ENCODE measurements at places on chromosomes 2 and 18.

GRCh38 chr2:176174382-176174823, 14.1 kb upstream of the HOXD1 start:
- DNase-seq = peak; percentile 93

DNA sequence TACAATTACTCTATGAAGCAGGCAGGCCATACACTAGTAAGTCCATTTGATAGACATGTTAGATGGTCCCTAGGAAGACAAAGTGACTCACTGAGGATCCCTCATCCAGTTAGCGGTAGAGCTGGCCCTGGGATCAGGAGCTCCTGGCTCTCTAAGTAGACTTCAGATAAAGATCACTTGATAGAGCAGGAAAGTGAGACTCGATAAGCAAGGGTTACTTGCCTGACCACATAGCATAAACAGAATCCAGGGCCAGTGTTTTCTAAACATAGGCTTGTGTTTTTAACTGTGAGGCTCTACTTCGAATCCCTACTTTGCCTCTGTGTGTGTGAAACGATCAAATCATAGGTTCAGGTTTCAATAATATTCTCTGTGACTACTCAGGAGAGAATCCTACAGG, 355.2 kb upstream of the TRIB2 start:
- DNase-seq = no peak

DNA sequence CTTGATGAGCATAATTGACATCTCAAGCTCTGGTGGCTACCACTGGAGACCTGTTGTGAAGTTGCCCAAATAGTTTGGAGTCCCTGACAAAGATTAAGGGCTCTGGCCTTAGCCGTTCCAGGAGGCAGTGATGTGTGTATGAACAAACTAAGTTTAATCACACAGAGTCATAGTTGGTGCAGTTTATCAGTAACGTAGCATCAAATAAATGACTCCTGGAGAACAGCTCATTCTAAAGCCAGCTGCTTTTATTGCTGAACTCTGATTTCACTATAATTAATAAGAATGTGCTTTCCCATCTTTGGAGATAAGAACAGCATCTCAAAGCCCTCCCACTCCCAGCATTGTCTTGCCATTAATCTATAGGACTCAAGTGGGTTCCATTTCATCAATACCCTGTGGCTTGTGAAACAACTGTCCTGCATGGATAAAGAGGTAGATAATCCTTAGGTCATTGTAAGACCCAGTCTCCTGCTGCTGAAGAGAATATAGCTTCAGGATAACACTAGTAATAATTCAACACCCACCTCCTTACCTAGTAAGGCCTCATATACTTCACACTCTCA, 211.4 kb upstream of the THUMPD2 start:
- DNase-seq = no peak

DNA sequence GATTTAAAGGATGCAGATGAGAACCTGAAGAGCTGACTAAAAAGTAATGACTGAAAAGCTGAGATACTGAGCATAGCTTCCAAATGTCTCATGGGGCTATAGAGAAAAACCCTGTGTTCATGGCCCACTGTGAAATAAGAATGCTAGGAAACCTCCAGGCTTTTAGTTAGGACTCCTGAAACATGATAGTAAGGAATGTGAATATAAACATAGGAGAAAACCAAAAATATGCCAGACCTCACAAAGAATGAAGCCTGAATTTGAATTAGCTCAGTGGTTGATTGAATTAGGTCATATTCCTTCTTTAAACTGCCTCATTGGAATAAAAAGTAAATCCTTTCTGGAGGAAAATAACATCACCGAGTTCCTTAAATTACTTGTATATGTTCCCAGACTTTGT, 194.5 kb upstream of the NXPH2 start:
- no peak for DNase-seq

GRCh38 chr2:148930046-148930775, 55.2 kb downstream of the KIF5C start:
- DNase-seq = peak; percentile 87

- no peak for DNase-seq
These were observed 832.3 kb upstream of the ID2 start for GRCh38 chr2:7849531-7849930.

GRCh38 chr18:59823596-59824195, 76.1 kb upstream of the PMAIP1 start:
- peak; percentile 51 for DNase-seq

DNA sequence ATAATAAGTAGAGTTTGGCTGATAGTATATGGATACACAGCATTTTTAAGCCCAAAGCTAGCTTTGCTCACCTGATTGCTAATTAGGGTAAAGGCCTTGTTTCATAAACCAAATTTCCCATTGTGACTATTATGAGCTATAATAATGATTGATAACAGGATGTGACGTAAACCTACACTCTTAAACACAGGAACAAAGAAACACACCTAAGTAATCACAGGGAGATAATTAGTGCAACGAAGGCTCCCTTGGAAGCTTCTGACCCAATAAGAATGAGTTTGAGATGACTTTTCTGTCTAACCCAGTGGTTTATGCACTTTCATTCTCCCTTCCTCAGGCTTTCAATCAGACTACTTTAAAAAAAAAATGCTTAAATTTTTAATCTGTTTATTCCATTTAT, 683.2 kb downstream of the SATB2 start:
- DNase-seq = no peak

DNA sequence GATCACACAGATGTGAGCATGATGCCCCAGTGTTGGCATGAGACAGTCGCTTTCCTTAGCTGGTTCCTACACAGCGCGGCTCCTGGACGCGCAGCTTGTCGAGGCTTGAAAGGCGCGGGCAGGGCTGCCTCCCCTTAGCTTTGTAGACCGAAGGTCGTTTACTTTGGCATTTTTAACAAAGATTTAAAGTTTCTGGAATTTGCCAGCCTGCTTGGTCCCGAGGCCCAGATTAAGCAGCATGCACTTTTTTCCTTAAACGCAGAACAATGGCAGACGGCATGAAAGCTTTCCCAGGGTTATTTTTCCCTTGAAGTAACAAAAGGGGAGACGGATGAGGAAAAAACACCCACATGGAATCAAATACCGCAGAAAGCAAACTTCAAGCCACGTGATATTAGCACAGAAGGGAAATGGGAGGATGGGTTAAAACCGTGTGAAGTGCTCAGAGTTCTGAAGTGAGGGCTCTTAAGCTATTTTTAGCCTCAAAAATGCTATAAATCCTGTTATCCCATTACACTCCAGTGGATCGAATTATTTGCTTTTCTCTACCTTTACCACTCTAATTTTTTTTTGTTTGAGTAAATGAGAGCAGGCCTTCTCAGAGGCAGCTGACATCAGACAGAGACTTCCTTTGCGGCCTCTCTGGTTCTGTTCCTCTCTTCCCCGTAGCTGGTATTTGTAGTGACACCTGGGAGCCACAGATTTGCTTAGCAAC, 55.7 kb downstream of the NPAS2 start:
- peak; percentile 3 for DNase-seq

- no peak for DNase-seq
These were observed 197.1 kb downstream of the ALK start for GRCh38 chr2:29724282-29724681.

GRCh38 chr2:236170590-236171165, 2.5 kb upstream of the GBX2 start:
- DNase-seq = no peak

- DNase-seq = no peak
These were observed 201.4 kb upstream of the SIX2 start for GRCh38 chr2:45210462-45211195.

- DNase-seq = no peak
These were observed 43.8 kb downstream of the LPIN1 start for GRCh38 chr2:11790228-11790627.

DNA sequence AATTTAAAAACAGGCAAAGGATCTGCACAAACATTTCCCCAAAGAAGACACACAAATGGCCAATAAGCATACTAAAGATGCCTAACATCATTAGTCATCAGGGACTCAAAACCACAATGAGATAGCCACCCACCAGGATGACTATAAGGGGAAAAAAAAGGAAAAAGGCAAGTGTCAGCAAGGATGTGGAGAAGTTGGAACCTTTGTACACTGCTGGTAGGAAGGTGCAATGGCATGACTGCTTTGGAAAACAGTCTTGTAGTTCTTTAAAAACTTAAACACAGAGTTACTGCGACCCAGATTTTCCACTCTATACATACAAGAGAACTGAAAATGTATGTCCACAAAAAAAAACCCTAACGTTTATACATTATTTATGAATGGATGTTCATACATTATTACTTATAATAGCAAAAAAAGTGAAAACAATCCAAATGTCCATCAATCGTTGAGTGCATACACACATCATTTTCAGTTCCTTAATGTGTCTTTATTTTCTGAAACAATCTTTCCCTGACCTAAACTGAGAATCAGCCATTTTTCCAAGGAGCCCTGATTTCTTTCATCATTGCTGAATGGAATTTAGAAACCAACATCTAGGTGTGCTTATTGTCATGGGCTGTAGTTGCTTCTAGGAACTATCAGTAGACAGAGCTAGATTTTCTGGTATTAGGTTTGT, 64.7 kb upstream of the TLK1 start:
- no peak for DNase-seq

- peak; percentile 18 for DNase-seq
These were observed 167.2 kb downstream of the FBXO15 start for GRCh38 chr18:73980289-73980979.

- DNase-seq = no peak
These were observed 22.2 kb downstream of the BUB1 start for GRCh38 chr2:110655701-110656100.

DNA sequence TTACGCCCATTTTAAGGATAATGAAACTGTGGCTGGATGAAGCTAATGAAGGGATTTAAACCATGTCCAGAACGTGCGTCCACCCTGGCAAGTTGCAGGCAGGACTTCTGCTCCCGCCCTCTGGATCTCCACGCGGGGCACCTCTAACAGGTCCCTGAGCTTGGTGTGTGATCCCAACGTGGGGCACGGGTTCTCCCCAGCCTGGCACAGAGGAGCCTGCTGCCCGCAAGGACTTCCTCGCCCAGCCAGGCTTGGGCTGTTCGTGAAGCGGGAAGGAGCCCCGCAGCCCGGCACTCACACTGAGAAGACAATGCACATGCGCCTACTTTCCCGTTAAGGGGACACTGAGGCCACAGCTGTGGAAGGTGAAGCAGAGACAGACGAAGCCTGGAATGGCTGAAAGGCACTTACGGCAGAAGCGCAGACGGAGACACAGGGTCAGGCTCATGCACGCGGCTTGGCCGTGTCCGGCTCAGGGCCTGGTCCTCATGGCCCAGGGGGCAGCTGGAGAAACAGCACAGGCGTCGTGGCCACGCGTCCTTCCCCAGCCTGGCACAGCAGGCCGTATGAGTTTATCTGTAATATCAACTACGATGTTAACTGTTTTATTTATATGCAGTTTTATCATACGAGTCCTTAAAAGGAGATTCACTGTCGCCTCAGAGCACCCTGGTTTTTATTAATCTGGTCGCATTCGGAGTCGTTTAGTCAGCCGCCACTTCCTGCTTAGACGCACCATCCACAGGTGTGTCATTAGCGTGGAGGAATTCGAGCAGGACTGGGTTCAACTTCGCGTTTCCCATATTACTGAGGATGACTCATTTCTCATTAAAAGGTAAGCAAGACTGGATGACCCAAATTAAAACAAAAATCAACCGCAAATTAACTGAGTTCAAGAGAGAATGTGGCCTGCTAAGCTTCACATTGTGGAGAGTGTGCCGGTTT, 835.9 kb downstream of the GALR1 start:
- no peak for DNase-seq

DNA sequence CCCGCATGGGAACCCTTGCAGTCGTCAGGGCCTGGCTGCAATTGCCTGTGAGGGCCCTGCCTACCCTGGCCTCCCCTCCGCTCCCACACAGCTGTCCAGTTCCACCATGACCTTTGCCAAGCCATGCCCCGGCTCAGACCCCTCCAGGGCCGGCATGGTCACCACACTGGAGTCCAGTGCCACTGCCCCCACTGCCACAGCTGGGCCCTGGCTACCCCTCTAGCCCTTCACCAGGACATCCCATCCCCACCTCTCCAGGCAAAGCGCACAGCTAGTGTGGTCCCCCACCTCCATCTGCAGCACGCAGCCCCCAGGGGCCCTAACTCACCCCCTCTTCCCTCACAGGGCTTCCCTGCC, 70.3 kb upstream of the SMAD7 start:
- no peak for DNase-seq

DNA sequence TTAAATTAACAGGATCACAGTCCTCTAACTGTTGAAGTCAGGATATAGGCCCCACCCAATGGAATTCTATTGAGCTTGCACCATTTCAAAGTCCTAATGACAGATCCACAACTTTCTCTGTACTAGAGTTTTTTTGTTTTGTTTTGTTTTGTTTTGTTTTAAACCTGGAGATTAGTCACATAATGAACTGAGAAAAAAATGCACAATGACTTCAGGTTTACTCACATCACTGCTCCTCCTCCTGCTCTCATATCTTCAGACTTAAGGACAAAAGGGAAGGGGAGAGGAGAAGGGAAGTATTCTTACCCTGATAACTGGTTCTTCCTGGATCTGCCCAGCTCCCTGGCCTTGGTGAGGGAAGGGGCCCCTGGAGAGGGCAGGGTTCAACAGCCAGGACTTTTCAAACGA, 208.2 kb upstream of the EPHA4 start:
- no peak for DNase-seq

GRCh38 chr2:119782308-119783027, 22.7 kb downstream of the PTPN4 start:
- no peak for DNase-seq

GRCh38 chr18:3454365-3455089, 4.6 kb downstream of the TGIF1 start:
- DNase-seq = peak; percentile 36

DNA sequence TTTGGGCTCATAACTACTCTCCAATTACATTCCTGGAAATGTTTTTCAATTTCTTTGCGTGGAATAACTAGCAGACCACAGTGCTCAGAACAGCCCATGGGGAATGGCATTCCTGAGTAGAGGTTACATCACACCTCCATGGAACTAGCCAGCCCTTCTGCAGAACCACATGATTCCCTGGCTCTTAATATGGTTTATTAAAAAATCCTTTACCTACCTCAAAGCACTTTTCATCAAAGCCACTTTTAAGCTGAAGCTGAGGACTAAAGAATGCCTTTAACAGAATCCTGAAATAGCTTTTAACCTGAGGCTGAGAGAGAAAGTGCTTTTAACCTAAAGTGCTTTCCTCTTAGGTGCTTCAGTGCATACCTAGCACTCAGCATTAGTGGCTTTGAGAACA, 376.3 kb downstream of the ARHGAP15 start:
- DNase-seq = no peak

- peak; percentile 30 for DNase-seq
These were observed 5.2 kb upstream of the C18orf63 start for GRCh38 chr18:74310411-74310810.

DNA sequence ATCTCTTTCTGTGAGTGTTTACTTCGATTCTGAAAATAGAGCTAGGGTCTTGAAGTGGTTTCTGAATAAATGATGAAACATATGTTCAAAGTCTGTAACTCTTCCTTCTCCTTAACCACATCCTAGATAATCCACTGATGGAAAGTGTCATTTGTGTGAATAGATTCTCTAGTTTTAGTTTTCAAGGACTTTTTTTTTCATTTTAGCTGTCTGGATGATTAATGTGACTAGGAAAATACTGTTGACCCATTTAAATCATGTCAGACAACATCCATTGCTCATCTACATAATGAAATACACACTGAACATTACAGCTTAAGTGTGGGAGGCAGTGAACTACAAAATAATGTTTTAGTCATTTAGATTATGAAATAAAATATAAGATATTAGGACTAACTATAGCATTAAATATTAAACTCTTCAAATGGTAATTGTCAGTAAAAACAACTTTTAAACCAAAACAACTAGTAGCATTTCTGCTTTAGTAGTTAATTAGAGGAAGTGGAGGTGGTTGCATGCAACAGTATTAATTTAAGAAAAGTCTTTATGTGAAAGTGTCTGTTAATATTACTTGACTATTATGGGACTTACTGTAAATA, 39.1 kb upstream of the DLX1 start:
- DNase-seq = peak; percentile 21

Measured in NCI-H524 (cell line).